Fibroblast of villous mesenchyme (primary cell): ENCODE measurements at places on chromosomes 1 and 21. TPM values are rescaled to one million over a fixed set of nuclear protein-coding genes. Genes with fewer than 3 reads are reported as not detected.

FAM177B gene
- total RNA-seq: not detected in 2 replicates

GNB1 gene
- 107 and 124 TPM in 2 replicates for total RNA-seq

DNA sequence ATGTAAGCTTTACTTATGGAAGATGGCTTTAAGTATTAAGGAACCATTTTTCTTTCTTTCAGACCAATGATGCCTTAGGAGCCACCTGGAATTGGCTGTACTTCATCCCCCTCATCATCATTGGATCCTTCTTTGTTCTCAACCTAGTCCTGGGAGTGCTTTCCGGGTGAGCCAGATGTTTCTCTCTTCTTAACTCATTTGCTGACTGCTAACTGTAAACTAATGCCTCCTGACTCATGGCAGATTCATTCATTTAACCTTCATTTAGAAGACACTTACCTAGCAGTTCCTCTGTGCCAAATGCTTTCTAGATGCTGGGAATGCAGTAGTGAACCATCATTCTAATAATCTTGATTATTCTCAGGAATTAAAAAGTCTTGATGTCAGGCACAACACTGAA lies 168.0 kb downstream of the CACNA1E start:
- DNase-seq: no peak

- no peak for DNase-seq
Observed at GRCh38 chr21:20944139-20944538, 54.1 kb upstream of the NCAM2 start.

DNA sequence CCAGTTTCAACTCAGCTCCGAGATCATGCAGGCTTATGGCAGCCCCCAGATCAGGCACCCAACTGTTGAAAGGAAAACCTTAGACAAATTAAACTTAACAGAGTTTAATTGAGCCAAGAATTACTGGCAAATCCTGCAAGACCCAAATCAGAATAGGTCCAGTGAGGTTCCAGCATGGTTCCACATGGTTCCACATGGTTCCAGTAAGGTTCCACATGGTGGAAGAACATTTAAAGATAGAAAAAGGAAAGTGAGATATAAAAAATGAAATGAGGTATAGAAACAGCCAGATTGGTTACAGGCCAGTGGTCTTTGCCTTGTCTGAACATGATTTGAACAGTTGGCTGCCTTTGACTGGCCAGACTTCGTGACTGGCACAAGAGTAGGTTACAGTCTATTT lies 288.8 kb upstream of the LRRC7 start:
- DNase-seq: no peak

DNA sequence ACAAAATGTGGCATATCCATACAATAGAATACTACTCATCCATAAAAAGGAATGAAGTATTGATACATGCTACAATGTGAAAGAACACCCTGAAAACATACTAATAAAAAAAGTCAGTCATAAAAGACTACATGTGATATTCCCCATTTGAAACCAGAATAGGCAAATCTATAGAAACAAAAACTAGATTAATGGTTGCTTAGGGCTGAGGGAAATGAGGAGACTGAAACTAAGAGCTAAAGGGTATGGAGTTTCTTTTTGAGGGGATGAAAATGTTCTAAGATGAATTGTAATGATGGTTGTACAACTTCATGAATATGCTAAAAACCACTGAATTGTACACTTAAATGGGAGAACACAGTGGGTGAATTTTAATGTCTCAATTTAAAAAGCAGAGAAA lies 50.9 kb downstream of the ACBD6 start:
- no peak for DNase-seq

DNA sequence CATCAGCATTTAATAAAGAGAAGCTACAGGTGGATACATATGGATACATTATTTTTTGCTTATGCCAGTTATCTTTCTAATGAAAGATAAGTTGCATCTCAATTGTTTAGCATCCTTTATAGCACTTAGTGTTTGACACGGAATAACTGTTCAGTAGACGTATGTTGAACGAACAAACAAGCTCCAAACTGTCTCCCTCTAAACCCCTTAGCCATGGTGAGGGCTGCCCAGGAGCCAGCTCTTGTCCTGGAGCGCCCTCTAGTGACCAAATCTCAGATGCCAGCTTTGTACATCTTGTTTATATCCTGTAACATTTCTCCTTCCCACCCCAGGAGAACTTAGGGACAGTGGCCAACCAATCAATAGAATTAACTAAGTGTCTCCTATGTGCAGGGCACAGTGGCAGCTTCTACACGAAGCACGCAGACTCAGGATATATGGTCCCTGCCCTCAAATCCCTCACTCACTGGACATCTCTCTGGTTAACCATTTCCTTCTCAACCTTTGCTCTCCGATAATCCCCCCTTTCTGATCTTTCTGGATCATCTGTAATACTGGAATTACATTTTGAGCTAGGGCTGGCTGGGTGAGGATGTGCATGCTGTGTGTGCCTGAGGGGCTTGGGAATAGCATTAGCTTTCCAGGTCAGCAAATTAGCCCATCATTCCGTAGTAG lies 22.9 kb downstream of the KCNA10 start:
- DNase-seq: peak; percentile 82

- no peak for DNase-seq
Observed at GRCh38 chr21:41726058-41726558, 40.7 kb downstream of the RIPK4 start.

DNA sequence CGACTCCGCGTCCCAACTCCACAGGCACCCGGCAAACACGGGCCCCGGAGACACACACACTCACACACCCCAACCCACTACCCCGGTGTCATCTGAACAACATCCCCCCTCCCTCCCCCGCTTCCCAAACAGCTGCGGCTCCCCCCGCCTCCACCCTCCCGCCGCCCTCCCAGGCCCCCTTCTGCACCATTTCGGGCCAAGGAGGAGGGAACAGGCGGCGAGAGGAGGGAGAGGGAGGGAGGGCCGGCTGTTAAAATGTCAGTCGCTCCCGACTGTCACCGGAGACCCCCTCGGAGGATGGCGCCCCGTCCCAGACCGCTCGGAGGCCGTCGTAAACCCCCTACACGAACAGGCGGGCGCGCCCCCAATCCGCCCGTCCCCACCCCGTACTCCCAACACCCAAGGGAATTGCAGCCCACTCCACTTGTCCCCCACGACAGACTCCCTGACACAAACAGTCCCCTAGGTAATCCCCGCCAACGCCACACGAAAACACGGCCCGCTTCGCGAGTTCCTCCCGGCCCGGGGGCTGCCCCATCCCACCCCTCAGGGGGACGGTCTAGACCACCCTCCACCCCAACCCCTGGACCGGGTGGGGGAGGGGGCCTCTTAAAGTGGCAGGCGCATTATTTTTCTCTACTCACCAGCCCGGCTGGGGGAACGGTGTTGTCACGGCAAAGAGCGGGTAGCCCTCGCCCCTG lies 583 bp downstream of the MEF2D start:
- peak; percentile 68 for DNase-seq

DNA sequence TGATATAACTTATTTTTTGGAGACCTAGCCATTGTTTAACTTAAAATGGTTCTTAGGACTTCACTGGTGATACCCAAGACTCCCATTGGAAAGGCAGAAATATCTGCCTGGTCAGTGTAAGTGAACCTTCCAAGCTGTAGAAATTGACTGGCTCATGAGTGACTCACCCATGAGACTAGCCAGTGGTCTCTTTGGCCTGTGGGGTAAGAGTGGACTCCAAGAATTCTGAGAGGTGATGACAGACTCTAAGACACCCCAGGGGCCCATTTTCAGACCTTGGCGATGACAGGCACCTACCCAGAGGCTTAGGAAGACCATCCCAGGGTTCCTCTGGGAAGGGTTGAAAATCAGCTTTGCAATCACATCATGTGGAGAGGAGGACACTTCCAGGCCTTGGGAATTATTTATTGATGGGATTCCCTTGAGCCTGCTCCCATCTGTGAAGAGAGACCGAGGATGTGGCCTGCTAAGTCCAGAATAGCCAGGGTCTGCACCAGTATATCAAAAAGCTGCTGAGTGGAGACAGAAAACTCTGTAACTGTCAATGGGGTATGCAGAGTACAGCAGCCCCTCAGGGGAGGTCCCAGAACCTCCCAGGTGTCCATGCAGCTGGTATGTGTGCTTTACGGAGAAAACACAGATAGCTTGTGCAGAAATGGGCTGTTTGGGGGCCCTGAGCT lies 78.9 kb downstream of the KAZN start:
- DNase-seq: no peak

- peak; percentile 53 for DNase-seq
Observed at GRCh38 chr1:88890791-88891317, 513 bp downstream of the GTF2B start.

- DNase-seq: no peak
Observed at GRCh38 chr21:41593051-41593759, 85.2 kb upstream of the TMPRSS2 start.

- no peak for DNase-seq
Observed at GRCh38 chr1:1426496-1427105, 5.5 kb upstream of the ANKRD65 start.
